ENCODE measurements at places on chromosomes 2 and 18.

GRCh38 chr18:48514786-48515185 is 24.0 kb upstream of the CTIF start:
- DNase-seq = no peak

DNA sequence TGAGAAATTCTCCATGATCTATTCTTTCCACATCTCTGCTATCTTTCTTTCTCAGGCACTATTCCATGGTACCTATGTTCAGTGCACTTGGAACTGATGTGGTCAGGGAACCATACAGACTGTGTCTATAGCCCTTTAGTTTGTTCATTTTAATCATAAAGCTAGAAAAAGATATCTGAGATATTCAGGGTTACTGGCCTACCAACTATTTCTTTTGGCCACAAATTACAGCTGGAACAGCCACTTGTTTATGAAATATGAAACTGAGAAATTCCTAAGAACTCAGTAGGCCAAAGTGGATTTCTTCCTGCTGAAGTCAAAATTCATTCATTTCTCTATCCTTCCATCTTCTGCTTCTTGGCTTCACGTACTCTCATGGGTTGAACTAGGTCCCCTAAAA is 22.8 kb upstream of the LYPD1 start:
- DNase-seq = no peak

DNA sequence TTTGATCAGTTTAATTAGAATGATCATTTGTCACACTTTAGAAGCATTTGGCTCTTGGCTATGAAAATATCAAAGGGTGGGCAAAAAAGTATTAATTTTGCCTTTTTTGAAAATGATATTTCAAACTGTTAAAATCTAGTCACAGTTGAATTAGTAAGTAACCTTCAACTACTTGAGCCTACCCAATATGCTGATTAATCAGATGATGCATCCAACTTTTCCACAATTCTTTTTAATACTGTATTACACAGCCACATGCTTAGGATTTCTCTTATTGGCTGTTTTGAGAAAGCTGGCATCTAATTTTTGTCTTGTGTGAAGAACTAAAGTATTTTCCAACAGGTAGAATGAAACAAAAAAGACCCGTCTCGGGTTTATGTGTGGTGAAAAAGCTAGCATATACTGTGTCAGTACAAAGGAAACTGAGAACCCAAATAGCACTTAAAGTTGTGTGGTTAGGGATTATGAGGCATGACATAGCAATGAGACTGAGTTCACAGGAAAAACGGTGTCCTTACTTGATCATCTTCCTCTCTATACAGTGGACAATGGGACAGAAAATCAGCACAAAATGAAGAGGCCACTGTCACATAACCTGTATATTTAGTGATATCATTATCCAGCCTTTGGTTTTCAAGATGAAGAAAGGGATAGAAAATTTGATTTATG is 11.7 kb downstream of the OSBPL6 start:
- no peak for DNase-seq

- DNase-seq = no peak
These were observed 36.1 kb downstream of the DHRS9 start for GRCh38 chr2:169105476-169105875.

DNA sequence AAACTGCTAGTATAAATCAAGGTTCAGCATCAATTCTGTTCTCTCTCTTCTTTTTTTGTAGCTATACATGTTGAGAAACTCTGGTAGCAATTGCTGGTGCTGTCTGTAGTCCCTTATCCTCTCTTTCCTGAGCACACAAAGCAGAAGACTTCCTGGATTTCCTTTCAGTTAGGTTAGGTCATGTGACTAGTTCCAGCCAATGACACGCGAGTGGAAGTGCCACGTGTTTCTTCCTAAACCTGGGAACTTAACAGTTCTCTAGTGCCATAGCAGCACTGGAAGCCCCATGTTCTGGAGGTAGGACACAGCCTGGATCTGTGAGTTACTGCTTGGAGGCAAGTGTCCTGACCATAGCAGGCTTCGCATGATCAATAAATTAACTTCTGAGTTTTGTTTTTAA is 125.9 kb downstream of the PLA2R1 start:
- no peak for DNase-seq

- DNase-seq = no peak
These were observed 1080.0 kb downstream of the DSC3 start for GRCh38 chr18:29962579-29962978.

- DNase-seq = no peak
These were observed 186.5 kb upstream of the HDAC4 start for GRCh38 chr2:239587311-239587731.

DNA sequence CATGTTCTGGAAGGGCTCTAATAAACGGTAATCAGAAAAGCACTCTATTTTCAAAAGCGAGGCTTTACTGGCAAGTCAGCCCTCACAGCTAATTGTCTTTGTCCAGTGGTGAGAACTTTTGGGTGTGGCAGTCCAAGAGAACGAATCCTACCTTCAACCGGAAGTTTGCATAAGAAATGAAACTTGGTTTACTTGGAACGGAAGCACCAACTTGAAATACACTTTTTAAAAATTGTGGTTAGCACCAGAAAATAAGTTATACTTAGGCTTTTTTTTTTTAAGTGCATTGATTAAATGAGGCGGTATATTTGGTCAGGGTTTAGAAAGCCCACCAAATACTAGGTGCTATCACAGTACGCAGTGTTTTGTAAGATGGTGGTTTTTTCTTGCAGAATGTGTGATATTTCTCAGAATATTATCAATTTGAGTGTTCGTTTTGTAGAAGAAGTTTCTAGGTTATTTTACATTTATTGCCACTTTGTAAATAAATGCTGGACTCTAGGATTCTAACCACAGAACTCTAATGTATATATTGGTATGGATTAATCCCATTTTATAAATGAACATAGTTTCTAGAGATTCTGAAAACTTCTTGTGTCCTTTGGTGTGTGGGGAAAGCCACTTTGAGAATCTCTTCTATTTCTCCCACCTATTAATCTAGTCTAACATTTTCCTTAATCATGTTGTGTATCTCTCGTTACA is 1.2 kb downstream of the MYL12A start:
- no peak for DNase-seq

- no peak for DNase-seq
These were observed 14.6 kb downstream of the TMSB10 start for GRCh38 chr2:84919885-84920580.

DNA sequence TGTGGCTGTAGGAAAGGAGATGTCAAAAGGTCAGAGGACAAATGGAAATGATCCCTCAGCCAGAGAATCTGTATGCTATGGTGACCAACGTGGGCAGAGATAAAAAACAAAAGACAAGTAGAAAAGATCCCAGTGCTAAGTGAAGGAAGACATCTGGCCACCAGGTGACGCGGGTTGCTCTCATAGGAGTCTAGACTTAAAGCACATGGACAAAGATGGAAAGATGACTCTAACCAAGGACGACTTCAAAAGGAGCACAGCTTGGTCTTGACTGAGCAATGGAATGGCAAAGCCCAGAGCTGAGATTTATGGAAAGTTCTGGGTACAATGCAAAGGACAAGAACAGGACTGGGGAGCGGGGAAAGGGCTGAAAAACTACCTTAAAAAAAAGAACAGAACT is 96.8 kb downstream of the CLIP4 start:
- no peak for DNase-seq

DNA sequence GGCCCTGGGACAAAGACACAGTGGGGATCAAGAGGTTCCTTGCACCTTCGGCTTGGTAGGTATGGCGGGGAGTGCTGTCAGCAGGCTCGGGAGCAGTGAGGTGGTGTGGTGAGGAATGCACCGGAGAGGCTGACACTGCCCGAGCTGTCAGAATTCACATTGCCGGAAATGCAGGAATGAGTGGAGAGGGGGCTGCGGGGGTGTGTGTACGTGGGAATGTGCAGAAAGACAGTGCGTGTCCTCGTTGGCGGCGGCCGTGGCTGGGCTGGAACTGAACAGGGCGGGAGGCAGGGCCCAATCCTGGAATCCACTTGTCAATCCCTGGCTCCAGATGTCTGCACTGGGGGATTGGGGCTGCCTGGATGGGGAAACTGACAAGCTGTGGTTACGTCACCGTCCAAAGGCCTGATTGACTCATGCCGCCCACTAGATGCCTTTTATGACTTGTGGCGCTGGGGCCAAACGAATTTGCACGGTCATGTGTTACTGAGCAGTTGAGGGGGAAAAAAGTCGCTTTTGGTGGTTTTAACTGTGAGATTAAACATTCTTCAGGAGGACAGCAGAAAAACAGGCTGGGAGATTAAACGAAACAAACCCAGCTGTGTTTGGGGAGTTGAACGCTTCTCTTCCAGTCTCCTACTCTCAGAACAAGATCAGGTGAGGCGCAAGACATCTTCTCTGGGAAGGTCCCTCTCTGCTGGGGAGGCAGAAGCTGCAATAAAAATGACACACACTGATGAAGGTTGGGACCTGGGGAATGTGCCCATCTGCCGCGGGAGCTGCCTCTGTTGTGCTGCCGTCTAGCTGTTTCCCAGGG is 189.4 kb upstream of the GLI2 start:
- no peak for DNase-seq

DNA sequence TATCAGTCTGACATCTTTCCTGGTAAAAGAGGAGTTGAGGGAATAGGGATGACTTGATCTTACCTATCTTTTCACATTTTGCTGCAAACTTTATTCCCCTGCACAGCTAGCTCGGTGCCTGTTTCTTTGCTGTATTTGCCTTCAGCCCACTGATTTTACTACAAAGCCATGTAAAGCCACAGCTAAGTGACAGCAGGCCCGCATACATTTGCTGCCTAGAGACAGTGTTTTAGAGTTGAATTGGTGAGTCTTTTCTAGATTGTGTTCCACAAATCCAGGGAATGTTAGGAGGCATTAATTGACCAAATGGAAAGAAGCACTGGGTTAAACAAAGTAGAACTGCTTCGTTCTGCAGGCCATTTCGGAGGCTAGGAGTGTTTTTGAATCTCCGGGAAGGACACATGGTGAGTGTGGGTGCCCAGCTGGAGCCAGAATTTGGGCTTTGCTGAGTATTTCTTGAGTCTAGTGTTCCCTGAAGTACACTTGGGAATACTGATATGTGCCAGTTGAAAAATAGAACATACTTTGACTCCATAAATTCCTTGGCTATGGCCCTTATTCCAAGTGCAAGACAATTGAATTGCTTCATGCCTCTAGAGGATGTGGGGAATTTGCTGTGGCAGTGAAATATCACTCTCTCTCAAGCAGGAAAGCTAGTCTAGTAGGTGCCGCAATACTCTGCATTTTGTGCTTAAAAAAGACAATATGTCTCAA is 329.8 kb downstream of the PTPRM start:
- no peak for DNase-seq

Measured in stimulated activated CD8-positive, alpha-beta memory T cell treated with anti-CD3 and anti-CD28 coated beads, Interleukin-7, amount 100 ng/mL, for 1 hour (primary cell).